Suppressor macrophage (primary cell): ENCODE measurements at places on chromosomes 3 and 15.

DNA sequence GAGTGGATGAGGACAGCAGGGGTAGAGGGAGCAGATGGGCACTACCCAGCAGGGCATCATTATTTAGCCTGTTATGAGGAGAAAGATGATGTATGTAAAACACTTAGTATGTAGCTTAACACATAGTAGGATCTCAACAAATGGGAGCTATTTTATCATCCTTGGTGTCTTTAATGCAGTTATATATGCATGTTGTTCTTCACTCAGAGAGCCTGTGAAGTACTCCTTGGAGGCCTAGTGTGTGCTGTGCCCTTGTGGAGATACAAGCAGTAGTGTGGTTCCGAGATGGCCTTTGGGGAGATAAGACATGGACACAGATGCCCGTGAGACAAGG lies 124.2 kb downstream of the LIPC start:
- no peak for DNase-seq

DNA sequence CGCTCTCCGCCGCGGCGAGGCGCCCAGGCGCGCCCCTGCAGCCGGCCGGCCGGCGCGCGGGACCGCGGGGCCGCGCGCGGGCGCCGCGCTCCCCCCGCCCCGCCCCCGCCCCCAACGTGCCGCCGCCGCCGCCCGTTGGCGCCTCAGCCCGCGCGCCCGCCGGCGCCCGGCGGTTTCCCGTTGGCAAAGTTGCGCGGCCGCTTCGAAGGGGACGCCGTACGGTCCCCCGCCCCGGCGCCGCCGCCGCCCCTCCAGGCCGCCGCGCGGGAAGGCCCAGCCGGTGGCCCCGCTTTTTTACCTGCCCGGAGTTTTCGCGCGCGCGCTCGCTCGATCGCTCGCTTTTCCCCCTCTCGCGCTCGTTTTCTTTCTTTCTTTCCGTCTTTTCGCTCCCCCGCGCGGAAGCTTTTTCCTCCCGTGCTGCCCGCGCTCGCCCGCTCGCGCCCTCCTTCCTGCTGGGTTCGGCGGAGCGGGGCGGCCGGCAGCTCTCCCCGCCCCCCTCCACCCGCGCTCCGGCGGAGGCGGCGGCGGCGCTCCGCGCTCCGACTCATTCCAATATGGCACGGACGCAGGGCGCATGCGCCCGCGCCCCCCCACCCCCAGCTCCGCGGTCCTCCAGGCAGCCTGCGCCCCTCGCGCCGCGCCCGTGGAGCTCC lies at the start of gene SFMBT1:
Gene SFMBT1 (minus strand): TSS at position 556 of the 653 bp plus-strand sequence. CDS start 76,945 bp downstream, outside the sequence.
- peak; percentile 92 for DNase-seq

DNA sequence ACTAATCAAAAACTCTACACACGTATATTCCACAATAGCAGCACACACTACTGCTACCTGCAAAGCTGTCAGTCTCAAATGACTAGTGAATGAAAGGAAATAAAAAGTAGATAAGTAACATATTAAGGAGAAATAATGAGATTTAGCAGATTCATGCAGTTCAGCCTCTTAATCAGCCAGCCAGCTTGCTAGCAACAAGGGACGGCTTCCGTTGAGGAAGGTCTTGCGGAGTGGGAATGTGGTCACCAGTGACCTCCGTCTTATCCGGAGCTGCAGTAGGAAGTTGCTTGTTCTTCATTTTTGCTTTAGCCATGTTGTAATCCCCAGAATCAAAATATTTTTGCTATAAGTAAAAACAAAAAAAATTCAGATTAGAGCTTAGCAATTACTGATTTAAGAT lies 17.1 kb downstream of the ARPP19 start:
- DNase-seq = peak; percentile 93

DNA sequence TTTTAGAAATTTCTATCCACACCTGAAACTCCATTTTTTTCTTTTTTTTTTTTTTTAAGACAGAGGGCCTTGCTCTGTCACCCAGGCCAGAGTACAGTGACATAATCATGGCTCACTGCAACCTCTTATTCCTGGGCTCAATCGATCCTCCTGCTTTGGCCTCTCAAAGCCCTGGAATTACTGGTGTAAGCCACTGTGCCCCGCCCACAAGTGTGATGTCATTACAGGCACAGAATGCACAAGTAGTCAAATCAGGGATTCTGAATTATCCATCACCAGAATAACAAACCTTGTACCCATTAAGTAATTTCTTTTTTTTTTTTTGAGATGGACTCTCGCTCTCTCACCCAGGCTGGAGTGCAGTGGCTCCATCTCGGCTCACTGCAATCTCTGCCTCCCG lies 1.9 kb downstream of the UQCRC1 start:
- peak; percentile 43 for DNase-seq

DNA sequence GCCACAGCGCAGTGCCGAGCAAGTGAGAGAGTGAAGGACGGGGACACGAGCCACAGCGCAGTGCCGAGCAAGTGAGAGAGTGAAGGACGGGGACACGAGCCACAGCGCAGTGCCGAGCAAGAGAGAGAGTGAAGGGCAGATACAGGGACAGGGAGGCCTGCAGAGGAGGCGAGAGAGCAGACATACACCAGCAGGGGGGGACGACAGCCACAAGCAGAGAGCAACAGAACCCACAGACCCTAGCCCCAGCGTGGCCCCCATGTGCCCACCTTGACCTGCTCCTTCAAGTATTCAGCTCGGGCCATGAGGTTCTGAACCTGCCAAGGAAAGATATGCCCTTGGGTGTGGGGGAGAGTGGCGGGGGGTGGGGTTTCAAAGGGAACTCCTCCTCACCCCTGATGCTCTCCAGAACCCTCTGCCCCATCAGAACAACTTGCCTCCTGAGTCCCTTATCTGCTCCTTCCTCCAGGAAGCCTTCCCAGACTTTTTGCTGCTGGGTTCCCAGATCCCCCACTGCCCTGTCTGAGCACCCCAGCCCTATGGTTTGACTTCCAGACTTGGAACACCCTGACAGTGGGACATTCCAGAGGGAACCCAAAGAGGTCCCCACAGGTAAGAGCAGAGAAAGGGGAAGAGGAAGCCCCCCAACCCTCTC lies 5.3 kb downstream of the ULK3 start:
- DNase-seq = no peak

- no peak for DNase-seq
Observed at GRCh38 chr15:78628227-78628626, 7.4 kb upstream of the CHRNA3 start.

- no peak for DNase-seq
Observed at GRCh38 chr3:10778492-10779292, 37.3 kb upstream of the SLC6A11 start.

GRCh38 chr3:100403362-100404249 lies 2.3 kb downstream of the LNP1 start:
- DNase-seq = no peak

GRCh38 chr3:145224886-145225285 lies 936.1 kb downstream of the PLOD2 start:
- DNase-seq = no peak

GRCh38 chr15:52378746-52379394 lies 83.3 kb upstream of the MYO5C start:
- no peak for DNase-seq

- peak; percentile 93 for DNase-seq
Observed at GRCh38 chr15:68272721-68273271, 4.7 kb upstream of the FEM1B start.

DNA sequence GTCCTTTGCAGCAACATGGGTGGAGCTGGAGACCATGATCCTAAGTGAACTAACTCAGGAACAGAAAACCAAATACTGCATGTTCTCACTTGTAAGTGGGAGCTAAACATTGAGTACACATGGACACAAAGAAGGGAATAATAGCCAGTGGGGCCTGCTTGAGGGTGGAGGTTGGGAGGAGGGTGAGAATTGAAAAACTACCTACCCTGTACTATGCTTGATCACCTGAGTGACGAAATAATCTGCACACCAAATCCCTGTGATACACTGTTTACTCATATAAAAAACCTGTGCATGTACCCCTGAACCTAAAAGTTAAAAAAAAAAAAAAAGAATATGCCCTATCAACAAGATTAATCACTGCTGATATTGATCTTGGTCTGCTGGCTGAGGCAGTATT lies 58.7 kb upstream of the ADAMTSL3 start:
- no peak for DNase-seq

DNA sequence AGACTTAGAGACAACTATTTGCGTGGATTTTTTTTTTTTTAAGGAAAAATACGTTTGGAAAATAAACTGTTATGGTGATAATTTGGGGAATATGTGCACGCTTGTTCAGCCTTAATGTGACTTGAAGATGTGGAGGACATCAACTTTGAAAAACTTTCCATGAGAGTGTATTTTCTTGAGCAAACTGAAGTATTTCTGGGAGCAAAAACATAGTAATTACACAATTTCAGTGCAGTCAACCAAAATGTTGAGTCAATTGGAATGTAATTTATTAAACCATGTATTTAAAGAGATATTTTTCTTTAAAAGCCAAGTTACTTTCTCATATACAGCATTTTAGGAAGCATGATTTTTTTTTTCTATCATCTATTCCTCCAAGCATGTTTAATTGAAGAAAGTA lies 80.3 kb upstream of the FLNB start:
- DNase-seq = no peak

GRCh38 chr15:28987337-28987736 lies 101.6 kb downstream of the APBA2 start:
- no peak for DNase-seq

- no peak for DNase-seq
Observed at GRCh38 chr3:119257654-119258410, 17.2 kb upstream of the B4GALT4 start.

- DNase-seq = no peak
Observed at GRCh38 chr15:41341519-41341918, 8.8 kb downstream of the NUSAP1 start.
